ENCODE measurements at places on chromosomes 16 and 17.

DNA sequence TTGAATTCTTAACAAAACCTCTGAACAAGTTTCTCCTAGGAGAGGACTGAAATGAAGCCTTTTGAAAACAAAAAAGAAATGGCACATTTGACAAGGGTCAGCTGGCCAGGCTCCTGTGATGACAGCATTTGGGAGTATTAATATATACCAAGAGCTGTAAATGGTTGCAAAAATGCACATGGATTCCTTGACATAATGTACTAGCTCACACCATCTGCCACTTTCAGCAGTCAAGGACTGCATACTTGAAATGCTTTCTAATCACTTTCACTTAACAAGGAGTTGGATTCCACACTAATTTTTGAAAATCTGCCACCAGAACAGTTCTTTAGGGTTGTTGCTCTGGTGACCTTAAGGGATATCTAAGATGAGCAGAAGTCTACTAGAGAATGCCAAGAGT lies 236.7 kb upstream of the TOX3 start:
- DNase-seq: no peak

- DNase-seq: no peak
Measured at GRCh38 chr17:5532581-5532980, 46.2 kb downstream of the MIS12 start.

GRCh38 chr16:53043428-53043831 lies 9.3 kb downstream of the CHD9NB start:
- no peak for DNase-seq

GRCh38 chr17:51341457-51341856 lies 81.1 kb downstream of the UTP18 start:
- no peak for DNase-seq

DNA sequence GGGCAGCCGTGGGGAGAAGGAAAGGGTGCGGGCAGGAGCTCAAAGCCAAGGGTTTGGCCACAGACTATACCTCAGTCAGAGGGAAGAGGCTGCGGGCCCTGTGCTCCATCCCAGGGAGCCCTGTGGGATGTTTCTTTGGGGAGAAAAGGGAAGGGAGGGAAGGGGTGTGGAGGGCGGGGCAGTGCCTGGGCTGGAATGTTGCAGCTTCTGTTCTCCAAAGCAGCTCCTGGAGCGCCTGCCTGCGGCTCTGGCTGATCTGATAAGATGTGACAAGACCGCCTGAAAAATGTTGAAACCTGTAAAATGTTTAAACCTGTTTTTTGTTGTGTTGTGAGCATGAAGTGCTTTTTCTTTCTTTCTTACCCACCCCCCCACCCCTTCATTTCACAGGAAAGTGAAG lies 32.8 kb downstream of the WNT3 start:
- no peak for DNase-seq

DNA sequence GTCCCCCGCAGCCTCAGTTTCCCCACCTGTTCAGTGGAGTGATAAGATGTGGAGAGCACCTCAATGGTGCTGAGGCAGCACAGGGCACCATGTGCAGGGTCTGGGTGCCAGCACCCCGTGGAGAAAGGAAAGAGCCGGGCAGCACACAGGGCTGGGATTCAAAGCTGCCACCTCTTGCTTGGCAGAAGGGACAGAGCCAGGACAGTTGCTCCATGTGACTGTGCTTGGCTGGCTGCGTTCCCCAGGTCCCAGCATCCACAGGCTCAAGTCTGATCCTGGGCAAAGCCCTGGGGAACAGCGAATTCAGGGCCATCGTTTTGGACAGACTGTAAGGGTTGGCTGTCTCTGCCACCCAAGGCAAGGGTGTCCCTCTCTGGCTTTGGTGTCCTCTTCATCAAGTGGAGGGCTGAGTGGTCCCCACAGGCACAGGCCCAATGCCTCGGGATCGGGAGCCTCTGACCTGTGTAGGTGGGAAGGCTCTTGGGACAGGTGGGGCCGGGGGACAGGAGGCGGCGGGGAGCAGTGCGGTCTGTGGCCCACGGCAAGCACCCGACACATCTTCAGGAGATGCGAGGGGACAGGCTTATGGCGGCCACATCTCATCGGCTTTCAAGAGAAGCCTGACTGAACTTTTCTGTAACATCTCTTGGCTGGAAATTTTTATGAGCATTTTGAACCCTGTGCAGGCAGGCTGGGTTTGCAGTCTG lies 8.5 kb downstream of the ZNF469 start:
- no peak for DNase-seq

DNA sequence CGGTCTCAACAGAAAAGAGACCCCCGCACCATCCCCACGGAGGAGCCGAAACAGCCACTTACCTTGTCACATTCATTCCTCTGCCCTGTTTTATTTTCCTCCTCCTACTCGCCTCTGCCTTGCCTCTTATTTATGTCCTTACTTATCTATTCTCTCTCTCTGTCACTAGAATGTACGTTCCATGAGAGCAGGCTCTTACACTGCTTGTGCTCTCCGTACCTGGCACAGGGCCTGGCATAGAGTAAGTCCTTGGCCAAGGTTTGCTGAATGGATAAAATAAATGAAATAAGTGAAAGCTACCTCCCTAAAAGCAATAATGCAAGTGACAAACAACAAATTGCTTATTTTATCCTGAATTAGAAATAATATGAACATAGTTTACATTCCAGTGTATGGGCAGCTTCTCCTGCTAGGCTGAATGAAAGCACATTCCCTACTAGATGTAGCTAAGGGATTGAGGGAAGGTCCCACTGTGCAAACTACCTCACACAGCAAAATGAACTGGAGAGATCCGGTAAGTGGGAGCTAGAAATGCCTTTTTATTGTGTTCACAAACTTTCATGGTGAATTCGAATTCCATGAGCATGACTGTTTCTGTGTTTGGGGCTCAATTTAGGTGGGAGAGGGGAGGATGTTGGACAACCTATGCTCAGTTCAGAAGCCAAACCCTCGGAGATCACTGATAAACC lies 173.1 kb downstream of the PARN start:
- no peak for DNase-seq

DNA sequence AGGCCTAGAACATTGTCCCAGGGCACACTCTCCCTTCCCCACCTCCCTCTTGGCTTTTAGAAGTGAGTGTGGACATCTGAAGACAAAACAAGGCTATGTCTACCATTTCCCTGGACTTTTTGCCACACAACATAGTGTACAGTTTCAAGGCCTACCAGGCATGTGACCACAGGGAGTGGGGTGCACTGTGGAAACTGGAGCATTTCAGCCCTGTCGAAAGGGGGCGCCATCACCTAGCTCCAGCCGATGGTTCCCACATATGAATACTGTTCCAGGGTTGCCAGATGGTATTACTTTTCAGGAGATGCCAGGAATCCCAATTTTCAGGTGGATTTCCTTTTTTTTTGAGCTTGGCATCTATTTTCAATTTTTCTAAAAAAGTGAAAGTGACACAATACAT lies 140.7 kb downstream of the KATNIP start:
- DNase-seq: no peak

DNA sequence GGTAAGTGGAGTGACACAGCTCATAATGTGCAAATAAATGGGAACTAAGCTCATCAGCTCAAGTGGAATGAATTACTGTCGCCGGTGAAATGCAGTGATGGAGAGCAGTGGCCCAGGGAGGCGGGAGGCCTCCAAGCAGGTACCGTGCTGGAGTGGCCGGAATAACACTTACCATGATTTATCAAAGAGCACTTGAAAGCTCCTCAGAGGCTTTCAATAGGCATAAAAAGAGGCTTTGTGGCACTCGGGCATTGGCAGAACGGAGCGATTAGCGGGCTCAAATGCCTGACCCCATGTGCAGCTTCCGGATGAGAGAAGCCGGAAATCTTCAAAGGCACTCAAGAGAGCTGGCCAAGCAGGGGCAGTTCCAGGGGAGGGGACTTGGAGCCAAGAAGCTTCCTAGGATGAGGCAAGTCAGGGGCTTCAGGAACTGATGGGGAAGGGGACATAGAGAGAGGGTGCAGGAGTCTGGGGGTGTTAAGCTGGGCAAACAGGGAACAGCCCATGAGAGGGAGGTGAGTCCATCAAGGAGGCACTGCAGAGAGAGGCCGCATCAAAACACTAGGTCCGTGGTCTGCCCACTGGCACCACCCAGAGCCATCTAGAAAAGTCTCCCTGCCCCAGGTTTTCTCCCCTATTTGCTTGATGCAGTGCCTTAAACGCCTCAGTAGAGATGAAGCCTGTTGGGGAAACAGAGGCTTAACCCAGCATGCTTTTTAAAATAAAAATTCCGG lies 144.0 kb upstream of the IRX6 start:
- peak; percentile 99 for DNase-seq

- no peak for DNase-seq
Measured at GRCh38 chr16:6852643-6853225, 479.9 kb upstream of the RBFOX1 start.

GRCh38 chr17:8893621-8894201 lies 26.2 kb upstream of the PIK3R6 start:
- DNase-seq: no peak

DNA sequence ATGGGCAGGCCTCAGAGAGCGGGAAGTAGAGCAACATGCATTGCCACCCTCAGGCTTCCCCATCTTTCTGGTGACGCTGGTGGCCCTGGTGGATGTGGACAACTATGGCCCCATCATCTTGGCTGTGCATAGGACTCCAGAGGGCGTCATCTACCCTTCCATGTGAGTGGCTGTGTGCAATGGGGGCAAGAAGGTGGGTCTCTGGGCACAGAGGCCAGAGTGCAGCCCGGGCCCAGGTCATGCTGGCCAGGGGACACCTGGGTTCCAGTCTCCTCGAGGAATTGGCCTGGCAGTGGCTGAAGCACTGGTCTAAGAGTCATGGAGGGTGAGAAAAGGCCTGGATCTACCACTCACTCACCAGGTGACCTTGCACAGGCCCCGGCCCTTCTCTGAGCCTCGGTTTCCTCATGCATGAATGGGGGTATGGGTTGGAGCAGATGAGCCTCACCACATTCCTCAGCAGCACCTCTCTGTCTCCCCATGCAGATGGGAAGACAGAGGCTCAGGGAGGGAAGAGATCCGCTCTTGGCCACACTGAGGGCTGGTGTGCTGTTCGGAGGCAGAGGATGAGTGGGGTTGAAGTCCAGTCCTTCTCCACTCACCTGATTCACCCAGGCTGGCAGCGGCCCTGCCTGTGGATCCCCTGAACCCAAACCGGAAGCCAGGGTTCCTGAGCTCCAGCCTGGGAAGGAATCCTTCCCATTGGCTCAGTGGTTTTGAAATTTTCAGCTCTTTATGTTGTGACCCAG lies 7.2 kb upstream of the ADGRG3 start:
- DNase-seq: no peak

GRCh38 chr17:71764505-71764904 lies 356.3 kb upstream of the SOX9 start:
- DNase-seq: no peak

GRCh38 chr16:54526916-54527315 lies 240.3 kb upstream of the IRX3 start:
- no peak for DNase-seq

- no peak for DNase-seq
Measured at GRCh38 chr17:78731904-78732303, 50.2 kb downstream of the CYTH1 start.

- no peak for DNase-seq
Measured at GRCh38 chr16:2777903-2778629, 986 bp upstream of the ELOB start.

GRCh38 chr17:76474238-76474637 lies 6.8 kb downstream of the AANAT start:
- DNase-seq: no peak

- no peak for DNase-seq
Measured at GRCh38 chr17:58224315-58224714, 5.3 kb upstream of the MKS1 start.

DNA sequence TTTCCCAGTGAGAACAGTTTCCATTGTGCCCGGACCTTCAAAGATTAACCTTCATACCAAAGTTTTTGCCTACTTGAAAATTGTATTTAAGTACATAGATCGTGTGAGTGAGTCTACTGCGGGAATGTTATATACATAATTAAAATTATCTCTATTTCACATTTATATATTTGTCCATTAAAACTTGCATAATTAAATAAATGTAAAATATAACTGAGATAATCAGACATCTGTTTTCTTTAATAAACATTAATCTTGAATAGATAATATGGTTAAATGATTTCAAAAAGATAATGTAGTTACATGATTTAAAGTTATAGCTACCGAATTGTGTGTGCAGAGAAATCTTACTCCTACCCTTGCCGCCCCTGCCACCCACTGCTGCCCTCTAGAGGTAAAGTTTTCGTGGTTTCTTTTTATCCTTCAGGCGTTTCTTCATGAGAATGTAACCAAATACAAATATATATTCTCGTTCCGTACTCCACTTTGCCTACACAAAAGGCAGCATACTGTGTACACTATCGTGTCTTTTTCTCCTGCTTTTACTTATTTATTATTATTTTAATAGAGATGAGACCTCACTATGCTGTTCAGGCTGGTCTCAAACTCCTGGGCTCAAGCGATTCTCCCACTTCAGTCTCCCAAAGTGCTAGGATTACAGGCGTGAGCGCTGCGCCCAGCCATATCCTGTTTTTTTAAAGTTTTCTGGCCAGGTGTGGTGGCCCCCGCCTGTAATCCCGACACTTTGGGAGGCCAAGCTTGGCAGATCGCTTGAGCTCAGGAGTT lies 35.6 kb downstream of the RPA1 start:
- no peak for DNase-seq
